Stimulated activated CD8-positive, alpha-beta memory T cell treated with anti-CD3 and anti-CD28 coated beads, Interleukin-4, amount 100 ng/mL, for 4 hours (primary cell): ENCODE measurements at places on chromosomes 13 and 19.

DNA sequence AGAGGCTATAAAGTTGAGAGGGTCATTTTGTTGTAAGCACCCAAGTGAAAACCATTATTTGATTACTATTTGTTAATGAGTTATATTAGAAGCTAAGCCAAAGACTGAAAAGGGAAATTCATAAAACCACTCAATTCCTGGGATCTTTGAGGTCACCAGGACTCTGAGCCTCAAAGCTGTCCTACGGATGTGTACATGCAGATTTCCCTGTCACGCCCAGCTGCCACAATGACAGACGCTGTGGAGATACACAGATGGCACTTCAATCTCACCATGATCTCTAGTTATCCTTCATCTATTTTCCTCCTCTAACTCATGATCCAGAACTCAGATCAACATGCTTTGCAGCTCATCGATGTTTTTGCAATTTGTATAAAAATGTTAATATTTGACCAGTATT, 403.5 kb upstream of the MIR17HG start:
- no peak for DNase-seq

GRCh38 chr19:3459089-3459881, 21.0 kb downstream of the SMIM24 start:
- DNase-seq: no peak

GRCh38 chr19:51386882-51387520, 773 bp downstream of the LIM2 start:
- no peak for DNase-seq

- no peak for DNase-seq
Observed at GRCh38 chr13:95050800-95051615, 250.2 kb downstream of the ABCC4 start.

GRCh38 chr19:42074513-42075363, 1.2 kb upstream of the ZNF574 start:
- DNase-seq: no peak

DNA sequence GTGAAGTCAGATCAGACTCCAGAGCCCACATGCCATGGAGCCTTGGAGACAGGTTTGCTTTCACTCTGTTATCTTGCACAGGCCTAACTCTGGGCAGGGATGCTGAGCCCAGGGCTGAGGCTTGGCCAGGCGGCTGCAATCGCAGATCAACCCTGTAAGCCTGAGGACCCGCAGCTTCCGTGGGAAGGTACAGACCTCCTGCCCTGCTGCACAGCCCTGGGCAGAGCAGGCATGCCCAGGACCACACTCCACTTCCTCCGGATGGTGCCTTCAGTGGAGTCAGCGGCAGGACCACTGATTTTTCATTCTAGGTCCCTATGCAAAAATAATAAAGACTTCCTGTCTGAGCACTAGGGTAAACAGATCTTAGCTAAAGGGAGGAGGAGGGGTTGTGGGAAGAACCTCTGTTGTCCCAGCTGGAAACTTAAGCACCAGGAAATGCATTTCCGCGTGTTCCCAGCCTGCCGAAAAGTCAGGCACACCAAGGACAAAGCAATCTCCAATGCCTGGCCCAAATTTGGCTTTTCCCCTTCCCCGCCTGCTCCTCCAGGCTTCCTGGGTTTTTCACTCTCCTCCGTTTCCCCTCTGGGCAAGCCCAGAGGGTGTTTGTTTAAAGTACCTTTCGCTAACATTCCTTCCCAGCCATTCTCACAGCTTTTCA, 87.3 kb downstream of the KCTD15 start:
- DNase-seq: no peak

DNA sequence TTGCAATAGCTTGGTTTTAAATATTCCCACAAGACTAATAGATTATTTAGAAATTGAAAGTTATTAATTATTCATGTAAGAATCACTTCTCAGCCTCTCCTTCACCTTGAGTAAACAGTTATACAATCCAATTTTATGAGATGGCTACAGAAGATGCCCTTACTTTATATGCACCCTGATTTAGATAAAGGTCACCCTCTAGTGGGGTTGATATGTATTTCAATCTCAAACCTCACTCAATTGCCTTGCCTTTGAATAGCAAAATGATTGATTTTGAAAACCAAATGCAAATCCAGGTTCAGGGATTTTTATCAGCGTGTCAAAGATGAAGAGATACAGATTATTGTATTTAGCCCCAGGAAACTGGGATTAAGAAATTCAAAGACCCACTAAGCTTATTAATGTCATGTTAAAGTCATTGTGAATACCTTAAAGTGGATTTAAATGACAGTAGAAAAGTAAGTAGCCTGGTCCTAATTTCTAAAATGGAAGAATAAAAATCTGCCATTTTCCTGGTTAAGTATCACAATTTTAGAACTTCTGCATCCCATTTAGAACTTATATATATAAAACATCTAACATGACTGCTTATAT, 305.1 kb downstream of the ITGBL1 start:
- DNase-seq: no peak
